Fibroblast of lung (primary cell): ENCODE measurements at places on chromosomes 7 and 10. TPM values are rescaled to one million over a fixed set of nuclear protein-coding genes. Genes with fewer than 3 reads are reported as not detected.

Gene TET1
- total RNA-seq: 3.3 and 3.6 TPM in 2 replicates

Gene MAT1A
- total RNA-seq: not detected in 2 replicates

Gene ZYX
- total RNA-seq: 16.9 and 33.5 TPM in 2 replicates

Gene SLC18A3
- total RNA-seq: not detected in 2 replicates
